ENCODE measurements at places on chromosomes 5 and 9.

DNA sequence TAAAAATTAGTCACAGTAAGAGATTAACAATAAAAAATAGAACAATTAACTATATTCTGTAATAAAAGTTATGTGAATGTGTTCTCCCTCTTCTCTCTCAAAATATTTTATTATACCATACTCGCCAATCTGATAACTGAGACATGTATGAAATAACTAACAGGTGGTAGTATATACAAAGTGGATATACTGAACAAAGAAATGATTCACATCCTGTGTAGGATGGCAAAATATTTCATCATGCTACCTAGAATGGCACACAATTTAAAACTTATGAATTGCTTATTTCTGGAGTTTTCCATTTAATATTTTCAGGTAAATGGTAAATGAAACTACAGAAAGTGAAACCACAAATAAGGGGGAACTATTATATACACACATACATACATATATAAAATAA, 152.5 kb downstream of the RNF180 start:
- no peak for DNase-seq

GRCh38 chr9:96020792-96021550, 145.5 kb downstream of the ERCC6L2 start:
- DNase-seq: peak; percentile 45

DNA sequence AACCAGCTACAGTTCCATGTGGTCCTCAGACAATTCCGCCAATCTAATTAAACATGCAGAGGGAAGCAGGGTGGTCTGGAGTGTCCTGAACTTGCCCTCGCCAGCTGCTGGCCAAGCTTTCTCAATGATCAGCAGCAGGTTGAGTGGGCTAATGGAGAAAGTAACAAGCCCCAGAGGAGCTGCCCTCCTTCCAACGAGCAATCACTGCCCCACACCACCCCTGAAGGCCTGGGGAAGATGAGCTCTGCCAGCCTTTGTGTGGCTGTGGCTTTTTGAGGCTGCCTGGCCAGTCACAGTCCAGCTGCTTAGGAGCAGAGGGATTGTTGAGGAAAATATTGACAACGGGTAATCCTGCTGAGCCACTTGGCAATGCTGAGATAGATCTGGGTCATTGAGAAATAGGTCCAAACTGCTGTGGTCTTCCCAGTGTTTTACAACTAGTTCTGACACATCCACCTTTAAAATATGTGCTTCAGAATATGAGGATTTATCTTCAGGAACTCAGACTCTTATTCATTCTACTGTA, 107.3 kb downstream of the CD180 start:
- no peak for DNase-seq

GRCh38 chr9:115553060-115553773, 435.3 kb upstream of the TNC start:
- DNase-seq: no peak

GRCh38 chr5:67010684-67011409, 185.8 kb downstream of the CD180 start:
- peak; percentile 40 for DNase-seq

- no peak for DNase-seq
These were observed 320.1 kb upstream of the TARS1 start for GRCh38 chr5:33120671-33121070.

- DNase-seq: no peak
These were observed 477.3 kb downstream of the ISL1 start for GRCh38 chr5:51860532-51861018.

DNA sequence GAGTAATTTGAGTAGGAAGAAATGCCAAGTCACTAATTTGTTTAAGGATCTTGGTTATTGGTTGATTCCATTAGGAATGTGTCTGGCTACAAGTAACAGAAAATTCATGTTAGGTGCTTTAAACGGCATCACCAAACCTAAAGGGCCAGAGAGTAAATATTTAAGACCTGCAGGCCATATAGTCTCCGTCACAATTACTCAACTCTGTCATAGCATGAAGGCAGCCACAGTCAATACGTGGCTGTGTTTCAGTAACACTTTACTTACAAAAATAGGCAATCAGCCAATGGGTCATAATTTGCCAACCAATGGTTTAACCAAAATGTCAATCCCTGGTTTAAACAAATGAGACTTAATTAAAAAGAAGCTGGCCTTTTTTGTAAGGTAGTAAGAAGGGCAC, 98.5 kb downstream of the ARL15 start:
- DNase-seq: no peak

DNA sequence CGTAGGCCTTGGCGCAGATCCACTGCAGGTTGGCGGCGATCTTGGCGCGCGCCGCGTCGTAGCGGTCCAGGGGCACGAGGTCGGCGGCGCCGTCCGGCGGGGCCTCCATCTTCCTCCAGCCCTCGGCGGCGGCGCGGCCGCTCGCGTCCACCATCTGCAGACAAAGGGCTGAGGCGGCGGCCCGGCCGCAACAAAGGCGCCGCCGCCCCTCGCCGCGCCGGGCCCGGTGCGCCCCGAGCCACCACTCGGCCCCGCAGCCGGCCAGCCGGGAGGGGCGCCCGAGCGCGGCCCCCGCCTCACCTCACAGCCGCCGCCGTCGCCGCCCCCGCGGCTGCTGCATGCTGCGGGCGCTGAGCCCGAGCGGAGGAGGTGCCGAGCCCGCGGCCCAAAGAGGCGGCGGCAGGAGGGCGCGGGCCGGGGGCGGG, 328 bp downstream of the CAMSAP1 start:
- DNase-seq: peak; percentile 57

GRCh38 chr9:20414150-20414549, 208.1 kb downstream of the MLLT3 start:
- DNase-seq: no peak

GRCh38 chr5:108686676-108687075, 61.0 kb upstream of the FER start:
- no peak for DNase-seq

DNA sequence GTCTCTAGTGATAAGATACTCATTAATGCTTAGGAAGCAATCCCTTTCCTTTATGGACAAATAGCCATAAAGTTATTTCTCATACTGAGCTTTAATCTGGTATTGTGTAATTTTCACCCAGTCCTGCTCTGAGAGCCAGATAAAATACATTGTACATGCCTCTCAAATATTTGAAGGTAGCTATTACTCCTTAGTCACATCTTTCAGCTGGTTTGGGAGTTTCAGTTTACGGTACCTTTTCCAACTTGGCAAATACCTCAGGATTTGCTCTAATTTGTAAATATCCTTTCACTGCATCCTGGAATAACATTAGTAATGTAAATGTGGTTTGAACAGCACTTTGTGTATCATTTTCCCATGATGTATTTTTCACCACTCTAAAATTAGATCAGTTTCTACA, 47.4 kb downstream of the ABHD17B start:
- DNase-seq: peak; percentile 52

- no peak for DNase-seq
These were observed 55.5 kb downstream of the NNT start for GRCh38 chr5:43658509-43658908.

GRCh38 chr5:103674739-103675138, 112.2 kb upstream of the NUDT12 start:
- DNase-seq: no peak

DNA sequence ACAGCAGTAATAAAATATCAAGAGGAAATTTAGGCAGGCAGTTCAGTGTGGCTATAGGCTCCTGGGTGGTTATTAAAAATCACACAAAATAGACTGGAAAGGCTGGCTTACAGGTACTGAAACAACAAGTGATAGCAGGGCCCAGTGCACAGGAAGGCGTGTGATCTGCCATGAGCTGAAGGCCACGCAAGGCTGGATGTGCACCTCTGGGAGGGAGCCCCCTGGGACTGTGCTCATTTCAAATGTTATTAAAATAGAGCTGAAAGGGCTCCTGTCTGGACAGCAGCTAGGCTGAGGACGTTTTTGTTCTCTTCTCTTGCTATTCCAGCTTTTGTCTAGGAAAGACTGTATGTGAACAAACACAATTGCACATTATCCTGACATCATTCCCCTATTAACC, 324.3 kb upstream of the RFX3 start:
- no peak for DNase-seq

- DNase-seq: no peak
These were observed 50.0 kb upstream of the GLIS3 start for GRCh38 chr9:4349816-4350418.

- DNase-seq: no peak
These were observed 159.1 kb downstream of the CCDC171 start for GRCh38 chr9:15711931-15712330.

GRCh38 chr5:52731274-52732027, 56.3 kb upstream of the ITGA1 start:
- no peak for DNase-seq

- DNase-seq: peak; percentile 77
These were observed 11.6 kb downstream of the ABL1 start for GRCh38 chr9:130846487-130847305.
